ENCODE measurements at places on chromosomes 6 and 20.

DNA sequence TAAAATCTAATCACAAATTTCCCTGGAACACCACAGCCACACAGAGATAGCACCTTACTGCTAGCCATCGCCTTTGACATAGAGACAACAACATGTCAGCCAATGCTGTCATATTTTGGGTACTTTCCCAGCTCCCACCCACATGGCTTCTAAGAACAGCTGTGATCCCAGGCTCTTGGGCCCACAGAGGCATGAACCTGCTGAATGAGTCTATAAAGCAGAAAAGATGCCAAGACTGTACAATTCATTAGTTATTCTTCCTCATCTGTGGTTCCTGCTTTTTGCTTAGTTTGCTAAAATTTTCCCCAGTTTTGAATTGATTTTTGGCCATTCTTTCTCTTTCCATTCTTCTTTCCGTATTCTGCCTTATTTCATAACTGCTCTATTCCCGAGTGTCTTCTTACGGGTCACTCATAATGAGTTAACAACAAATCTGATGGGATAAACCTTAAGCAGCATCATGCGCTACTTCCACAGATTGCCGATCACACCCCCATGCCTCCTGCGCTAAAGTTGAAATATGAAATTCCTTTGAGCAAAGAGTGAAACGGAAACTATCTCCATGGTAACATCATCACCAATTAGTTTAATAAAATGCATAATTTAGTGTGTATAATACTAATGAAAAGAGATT lies 327.3 kb upstream of the HSF2 start:
- no peak for DNase-seq

GRCh38 chr20:37543828-37544227 lies 16.2 kb upstream of the BLCAP start:
- DNase-seq = no peak

- no peak for DNase-seq
These were observed 101.4 kb upstream of the PDE7B start for GRCh38 chr6:135750081-135750480.

DNA sequence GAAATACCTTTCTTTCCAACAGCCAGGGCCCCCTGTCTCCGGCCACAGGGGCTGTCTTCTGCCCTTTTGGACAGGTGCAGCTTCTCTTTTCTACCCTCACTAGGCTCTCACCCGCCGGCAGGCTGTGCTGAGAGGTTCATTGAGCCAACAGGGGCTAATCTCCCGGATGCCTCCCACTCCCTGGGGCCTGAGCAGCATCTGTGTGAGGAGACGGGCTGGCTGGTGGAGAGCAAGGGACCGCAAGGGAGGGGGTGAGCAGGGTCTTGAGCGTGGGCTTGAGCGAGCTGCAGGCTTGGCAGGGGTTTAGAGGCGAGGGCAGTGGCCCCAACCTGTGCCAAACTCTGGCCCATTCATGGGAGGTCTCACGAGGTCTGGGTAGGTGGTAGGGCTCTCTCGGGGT lies 56.5 kb upstream of the CST7 start:
- no peak for DNase-seq

- no peak for DNase-seq
These were observed 1158.7 kb upstream of the EYS start for GRCh38 chr6:66865771-66866170.

GRCh38 chr6:107584726-107585125 lies 94.8 kb downstream of the SOBP start:
- DNase-seq = no peak

DNA sequence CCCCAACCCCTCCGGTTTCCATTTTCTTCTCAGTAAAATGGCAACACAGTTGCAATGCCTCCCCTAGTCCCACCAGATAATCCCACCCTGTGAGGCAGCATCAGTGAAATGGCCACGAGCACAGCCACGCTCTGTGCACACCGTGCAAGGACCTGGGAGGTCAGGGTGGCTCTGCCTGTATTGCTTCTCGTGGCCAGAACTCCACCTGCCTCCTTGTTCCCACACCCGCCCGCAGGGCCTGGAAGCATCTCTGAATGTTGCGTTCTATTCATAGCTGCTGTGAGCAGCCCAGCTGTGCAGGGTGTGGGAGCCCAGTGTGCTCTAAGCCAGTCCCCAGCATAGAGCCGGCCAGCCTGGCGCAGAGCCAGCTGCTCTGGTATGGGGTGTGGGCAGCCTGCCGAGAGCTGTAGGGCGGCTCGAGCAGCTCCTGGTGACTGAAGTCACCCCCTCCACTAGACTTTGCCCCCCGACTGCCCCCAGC lies 161.1 kb downstream of the DLL1 start:
- no peak for DNase-seq

All from CD4-positive, alpha-beta T cell treated with Interleukin-6 for 4 hours (primary cell).